ENCODE measurements at places on chromosomes 2 and 18. TPM values are rescaled to one million over a fixed set of nuclear protein-coding genes. Genes with fewer than 3 reads are reported as not detected.

- no peak for DNase-seq
These were observed 207.1 kb downstream of the ALK start for GRCh38 chr2:29714333-29714732.

DNA sequence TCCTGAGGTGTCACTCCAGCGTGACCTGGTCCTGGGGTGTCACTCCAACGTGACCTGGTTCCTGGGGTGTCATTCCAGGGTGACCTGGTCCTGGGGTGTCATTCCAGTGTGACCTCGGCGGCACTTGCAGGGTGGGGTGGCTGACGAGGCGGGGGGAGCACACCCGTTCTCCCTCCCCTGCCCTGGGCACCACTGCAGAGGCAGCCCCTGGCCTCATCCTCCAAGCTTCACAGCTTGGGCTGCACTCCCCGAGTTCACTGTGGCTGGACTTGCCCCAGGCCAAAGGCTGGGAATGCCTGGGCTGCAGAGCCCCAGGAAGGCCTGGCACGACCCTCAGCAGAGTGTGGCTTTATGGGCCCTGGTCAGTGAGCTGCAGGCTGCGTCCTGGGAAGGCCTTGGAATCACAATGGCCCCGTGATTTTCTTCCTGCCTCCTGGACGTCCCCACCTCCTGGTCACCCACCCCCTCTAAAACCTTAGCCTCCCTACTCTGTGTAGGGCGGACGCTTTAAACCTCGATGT lies 88.3 kb downstream of the NFATC1 start:
- DNase-seq, result no peak

SLC5A7 gene
- total RNA-seq, result 0.58 TPM

GRCh38 chr2:74385396-74385795 lies 5.3 kb upstream of the DCTN1 start:
- no peak for DNase-seq

DNAJC5G gene
- total RNA-seq, result not detected

DNA sequence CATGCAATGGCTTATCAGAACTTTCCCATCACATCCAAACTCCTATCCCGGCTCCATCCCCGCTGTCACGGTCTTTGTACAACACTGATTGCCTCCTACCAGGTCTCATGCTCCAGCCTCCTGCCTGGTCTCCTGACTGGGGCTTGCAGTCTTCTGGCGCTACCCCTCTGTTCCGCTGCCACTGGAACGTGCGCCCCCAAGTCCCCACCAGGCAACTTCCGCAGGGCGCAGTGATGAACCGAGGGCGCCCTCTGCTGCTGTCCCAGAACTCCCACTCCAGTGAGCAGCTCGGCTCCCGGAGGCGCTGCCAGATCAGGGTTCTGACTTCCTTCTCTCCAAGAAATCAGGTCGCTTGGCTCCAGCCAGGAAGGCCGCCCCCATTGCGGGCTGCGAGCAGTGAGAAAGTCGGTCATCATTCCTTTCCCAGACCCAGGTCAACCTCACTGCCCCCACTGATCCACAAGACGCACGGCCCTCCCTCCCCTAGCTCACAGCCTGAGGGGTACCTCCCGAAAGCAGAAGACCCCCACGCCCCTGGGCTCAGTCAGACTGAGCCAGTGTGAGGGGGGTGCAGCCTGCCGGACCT lies 43.9 kb upstream of the RAB11FIP5 start:
- DNase-seq, result peak; percentile 70

- no peak for DNase-seq
These were observed 8.7 kb upstream of the AAK1 start for GRCh38 chr2:69652206-69652605.

DNA sequence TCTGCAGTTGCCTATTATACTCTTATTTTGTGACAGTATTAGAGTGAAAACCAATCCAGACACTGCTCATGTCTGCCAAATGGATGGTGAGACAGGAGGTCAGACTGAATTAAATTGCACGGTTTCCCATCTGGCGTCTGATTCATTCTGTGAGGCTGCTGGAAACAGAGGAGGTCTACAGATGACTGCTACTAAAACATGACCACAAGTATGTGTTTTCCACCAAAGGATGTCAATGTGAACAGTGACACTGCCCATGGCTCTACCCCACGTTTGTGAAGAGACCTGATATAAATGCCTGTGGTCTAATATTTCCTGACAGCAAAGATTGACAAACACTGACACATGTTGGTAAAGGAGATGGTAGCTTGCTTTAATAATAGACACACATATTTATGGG lies 104.3 kb upstream of the ST6GAL2 start:
- DNase-seq, result no peak

E2F6 gene
- 12.7 TPM for total RNA-seq

- no peak for DNase-seq
These were observed 95.8 kb upstream of the TEX51 start for GRCh38 chr2:126802774-126803433.

SLC11A1 gene
- total RNA-seq, result 19.3 TPM

GRCh38 chr2:5148392-5149085 lies 543.6 kb upstream of the SOX11 start:
- no peak for DNase-seq

IL36A gene
- not detected for total RNA-seq

RASGRP3 gene
- total RNA-seq, result 51.3 TPM

GRCh38 chr2:205570648-205571047 lies 111.7 kb upstream of the NRP2 start:
- DNase-seq, result no peak

DNA sequence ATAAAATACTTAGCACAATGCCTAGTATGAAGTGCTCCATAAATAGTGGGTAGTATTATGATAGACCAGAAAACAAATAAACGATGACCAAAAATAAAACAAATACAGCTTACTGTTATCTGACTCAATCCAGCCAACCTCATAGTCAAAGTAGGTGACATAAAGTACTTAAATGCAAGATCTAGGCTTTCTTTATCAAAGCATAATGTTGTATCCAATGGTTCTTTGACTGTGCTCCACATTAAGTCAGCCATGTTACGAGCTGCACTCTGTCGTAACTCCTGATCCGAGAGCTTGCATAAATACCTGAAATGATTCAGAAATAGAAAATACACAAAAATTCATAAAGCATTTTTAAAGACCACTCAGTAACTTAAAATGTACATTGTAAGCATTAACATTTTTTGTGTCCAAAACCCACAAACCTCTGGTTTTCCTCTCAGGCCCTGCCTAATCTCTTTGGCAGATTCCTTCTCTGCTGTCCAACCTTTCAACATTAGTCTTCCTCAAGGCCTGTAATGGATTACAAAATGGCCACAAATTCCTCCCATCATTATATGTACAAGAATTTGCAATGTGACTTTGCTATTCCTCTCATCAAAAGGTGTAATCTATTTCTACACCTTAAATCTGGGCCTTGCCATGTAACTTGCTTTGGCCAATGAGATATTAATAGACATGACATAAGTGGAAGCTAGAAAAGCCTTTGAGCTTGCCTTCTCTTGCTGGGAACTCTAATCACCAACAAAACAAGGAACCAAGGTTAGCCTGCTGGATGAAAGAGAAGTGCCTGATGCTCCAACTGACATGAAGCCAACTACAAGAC lies 90.6 kb downstream of the USP34 start:
- no peak for DNase-seq

ADAM23 gene
- total RNA-seq, result 0.87 TPM

- no peak for DNase-seq
These were observed 369.7 kb downstream of the OSR1 start for GRCh38 chr2:18988631-18989232.

GREB1 gene
- 13.9 TPM for total RNA-seq

GRCh38 chr2:16626497-16626896 lies 39.1 kb downstream of the CYRIA start:
- DNase-seq, result no peak

CAB39 gene
- total RNA-seq, result 86.9 TPM

TUBB8B gene
- not detected for total RNA-seq

- DNase-seq, result no peak
These were observed 29.3 kb upstream of the CYP20A1 start for GRCh38 chr2:203209538-203209937.

DNA sequence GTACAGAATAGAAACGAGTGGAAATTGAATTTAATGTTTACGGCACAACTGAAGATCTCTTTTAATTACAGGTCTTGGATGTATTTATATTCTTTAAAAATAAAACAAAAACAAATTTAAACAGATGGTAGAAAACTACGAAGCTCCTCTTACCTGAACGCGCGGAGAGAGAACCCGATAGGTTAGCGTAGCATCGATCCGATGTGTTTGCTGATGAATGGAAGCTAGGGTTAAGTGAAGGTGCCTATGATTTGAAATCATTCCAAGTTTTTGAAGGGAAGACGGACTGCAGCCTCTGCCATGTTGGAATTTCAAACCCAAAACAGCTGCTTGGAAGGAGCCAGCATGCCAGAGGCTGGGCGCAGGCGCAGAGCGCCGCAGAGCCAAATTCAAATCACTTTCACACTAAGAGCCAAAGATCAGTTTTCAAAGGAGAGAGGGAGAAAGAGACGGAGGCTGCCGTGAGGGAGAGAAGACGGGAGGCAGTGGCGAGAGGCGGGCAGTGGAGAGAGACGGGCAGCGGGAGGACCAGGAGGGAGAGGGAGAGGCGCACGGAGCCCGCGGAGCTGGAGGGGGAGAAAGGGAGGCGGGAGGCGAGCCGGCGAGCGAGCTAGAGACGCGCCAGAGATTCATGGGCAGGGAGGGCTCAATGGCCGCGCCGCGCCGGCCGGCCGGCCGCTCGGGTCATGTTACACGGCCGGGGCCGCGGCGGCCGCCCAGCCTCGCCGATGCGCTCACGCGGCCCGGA lies at the start of gene FIGN:
Gene FIGN (minus strand): TSS at position 324 of the 748 bp plus-strand sequence. CDS start 1,081 bp downstream, outside the sequence.
- DNase-seq, result peak; percentile 73

ACMSD gene
- total RNA-seq, result not detected

- DNase-seq, result peak; percentile 66
These were observed 68.7 kb upstream of the STK39 start for GRCh38 chr2:168316073-168316440.

GRCh38 chr2:199994371-199994770 lies 39.0 kb downstream of the MAIP1 start:
- no peak for DNase-seq

DNA sequence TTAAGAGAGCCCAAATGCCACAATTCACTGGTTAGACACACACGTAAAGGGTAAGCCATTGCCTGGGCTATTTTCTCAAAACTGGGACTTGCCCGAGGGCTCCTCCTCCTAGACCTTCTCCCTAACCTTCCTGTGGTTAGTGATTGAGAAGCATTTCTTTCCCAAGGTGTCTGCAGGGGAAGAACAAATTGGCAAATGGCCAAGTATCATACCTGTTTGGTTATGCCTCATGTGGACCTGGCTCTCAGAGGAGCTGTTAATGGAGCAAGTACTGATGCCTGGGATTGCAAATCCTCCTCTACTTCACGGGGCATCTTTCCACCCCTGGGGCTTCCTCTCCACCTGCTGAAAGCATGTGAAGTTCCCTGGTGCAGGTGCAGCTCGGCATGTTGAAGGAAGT lies 187.5 kb upstream of the CYRIA start:
- no peak for DNase-seq

GRCh38 chr18:37705016-37705415 lies 139.4 kb upstream of the CELF4 start:
- no peak for DNase-seq

DNA sequence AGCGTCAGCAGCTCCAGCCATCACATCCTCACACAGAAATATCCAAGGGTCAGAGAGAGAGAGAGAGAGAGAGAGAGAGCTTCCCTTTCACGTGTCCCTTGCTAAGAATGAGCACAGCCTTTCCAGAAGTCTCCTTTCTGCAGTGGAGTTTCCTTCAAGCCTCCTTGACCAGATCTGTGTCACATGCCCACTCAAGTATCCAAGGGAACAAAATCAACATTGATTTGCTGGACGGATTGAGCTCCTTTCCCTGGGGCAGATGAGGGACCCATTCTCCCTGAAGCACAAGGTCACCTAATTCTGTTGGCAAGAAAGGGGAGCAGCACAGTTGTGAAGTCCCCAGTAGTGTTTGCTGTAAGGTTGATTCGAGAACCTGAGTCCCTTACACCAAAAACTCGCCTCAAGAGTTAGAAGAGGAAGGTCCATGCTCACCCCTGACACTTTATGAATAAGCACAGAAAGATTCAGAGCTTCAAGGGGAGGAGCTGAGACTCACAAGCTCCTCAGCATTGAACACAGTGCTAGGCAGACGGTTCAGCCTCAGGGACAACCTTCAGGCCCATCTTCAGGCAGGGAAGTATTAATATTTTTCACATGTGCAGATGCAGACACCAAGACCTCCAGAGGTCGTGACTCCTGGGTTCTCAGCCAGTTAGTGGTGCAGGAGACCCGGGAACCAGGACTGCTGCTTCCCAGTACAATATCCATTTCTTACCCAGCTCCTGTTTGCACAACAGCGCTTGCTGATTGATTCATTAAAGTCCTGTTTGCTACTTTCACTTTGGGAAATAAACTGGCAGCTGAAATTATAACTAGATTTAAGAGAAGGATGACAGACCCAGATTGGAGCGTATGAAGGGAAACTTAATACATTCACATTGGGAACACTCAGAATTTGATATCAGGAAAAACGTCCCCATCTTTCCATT lies 38.2 kb upstream of the MARCO start:
- no peak for DNase-seq

GRCh38 chr2:97726261-97727064 lies 13.1 kb downstream of the ZAP70 start:
- DNase-seq, result no peak

- DNase-seq, result no peak
These were observed 68.4 kb downstream of the RRM2 start for GRCh38 chr2:10190737-10191532.

All from stomach (tissue), 19 donors.